ENCODE measurements at places on chromosomes 5 and 9.
A peak's percentile ranks its signal among the peaks of the same experiment; 100 is the strongest.

GRCh38 chr9:36357639-36358038, 42.4 kb downstream of the RNF38 start:
- no peak for DNase-seq

- no peak for DNase-seq
Measured at GRCh38 chr9:125343518-125344275, 82.1 kb downstream of the GAPVD1 start.

GRCh38 chr9:36878986-36879982, 154.8 kb downstream of the PAX5 start:
- no peak for DNase-seq

DNA sequence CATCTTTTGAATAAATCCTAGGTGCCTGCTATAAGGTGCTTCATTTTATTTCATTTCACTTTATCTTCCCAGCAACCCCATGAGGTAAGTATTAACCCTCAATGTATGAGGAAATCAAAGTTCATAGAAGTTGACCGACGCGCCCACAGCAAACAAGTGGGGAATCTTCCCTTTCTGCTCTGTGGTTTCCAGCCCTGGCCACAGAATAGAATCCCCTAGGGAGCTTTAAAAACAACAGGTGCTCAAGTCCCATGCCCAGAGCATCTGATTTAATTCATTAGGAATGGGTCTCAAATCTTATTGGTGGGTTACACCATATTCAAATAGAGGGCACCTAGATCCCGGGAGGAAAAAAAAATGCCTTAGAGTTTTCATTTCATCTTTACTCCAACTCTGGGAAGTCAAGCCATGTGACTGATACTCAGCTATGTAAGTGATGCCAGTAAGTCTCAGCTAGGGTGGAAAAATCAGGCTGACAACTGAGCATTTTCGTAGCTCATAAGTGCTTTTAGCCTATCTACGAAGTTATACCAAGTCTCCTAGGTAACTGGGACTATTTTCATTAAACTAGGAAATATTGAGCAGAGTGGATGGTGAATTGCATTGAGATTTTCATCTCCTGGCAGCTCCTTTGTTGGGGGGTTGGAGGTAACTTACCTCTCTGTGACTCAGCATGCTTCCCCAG, 353.4 kb upstream of the SLC30A5 start:
- DNase-seq = no peak

GRCh38 chr5:6759401-6759800, 46.2 kb downstream of the TENT4A start:
- DNase-seq = no peak

DNA sequence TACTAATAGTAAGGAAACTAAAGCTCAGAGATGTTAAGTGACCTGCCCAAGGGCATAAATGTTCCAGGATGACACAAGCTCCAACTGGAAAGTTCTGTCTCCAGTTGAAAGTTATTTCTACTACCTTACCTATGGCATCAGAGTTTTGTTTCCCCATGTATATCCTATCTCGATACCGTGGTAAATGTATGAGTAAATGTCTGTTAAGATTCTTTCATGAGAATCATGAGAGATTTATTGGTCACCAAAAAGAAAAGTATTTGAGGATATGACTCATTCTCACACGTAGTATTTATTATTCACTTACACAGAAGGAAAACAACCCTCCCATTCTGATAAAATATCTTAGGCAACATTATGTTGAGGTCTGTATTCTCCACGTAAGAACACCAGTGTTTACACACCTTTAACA, 11.1 kb upstream of the SHOC1 start:
- DNase-seq = no peak

DNA sequence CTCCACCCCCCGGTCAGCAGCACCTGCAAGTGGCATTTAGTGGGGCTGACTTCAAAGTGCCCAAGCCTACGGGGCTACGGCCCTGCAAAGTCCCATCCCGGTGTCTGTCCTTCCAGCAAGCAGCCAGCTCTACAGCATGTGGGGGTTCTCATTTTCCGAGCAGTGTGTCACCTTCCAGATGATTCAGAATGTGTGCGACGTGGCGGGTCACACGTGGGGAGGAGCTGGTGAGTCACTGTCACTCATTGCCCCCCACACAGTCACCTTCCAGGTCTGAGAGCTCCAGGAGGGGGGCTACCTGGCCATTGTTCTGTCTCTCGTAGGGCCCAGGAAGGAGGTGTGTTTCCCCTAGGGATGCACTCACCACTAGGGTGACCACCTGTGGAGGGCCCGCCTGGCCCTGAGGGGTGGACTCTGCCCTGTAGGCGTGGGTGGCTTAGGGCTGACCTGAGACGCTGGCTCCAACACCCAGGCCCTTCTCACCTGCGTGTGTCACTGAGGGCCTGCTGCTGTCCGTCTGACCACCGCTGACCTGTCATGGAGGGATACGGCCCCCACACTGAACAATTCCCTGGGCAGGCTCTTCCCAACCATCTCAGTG, 70.2 kb downstream of the SEMA4D start:
- DNase-seq = no peak

DNA sequence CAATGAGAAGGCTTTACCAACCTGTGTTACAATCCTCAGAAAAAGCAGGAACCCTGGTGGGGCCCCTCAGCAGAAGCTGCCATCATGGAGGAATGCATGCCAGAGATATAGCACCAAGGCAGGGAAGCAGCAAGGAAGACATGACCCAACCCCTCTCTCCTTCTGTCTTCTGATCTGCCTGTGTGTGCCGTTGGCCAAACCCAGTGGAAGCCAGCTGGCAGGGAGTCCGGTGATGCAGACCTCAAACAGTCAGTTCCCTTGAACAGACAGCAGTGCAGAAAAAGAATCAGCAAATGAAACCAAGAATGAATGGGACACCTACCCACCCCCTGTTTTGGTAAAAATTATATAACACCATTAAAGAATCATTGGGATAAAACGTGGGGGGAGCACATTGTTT, 234.2 kb downstream of the ZNF608 start:
- no peak for DNase-seq

- peak; percentile 92 for DNase-seq
Measured at GRCh38 chr9:131289301-131290035, at the start of gene PLPP7. Gene PLPP7, plus strand, starts transcription at chr9:131289723. Its CDS starts 275 bp downstream, at chr9:131289998.

- no peak for DNase-seq
Measured at GRCh38 chr9:10127867-10128266, 484.9 kb downstream of the PTPRD start.

DNA sequence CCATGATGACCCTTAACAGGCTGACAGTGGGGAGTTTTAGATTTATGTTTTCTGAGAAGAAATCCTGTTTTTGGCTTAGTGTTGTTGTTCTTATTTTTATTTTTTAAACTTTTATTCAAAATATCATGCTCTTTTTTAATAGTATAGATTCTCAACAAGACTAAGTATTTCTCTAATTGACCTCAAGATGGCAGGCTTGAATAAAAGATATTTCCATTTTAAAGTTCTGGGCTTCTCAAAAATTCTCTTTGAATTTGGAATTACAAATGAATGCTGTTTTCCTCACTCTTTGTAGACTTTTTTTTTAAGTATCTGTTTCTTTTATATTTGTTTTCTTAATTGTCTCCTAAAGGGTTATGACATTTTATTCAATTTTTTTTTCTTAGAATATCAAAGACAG, 50.0 kb upstream of the SH3GL2 start:
- DNase-seq = peak; percentile 9

DNA sequence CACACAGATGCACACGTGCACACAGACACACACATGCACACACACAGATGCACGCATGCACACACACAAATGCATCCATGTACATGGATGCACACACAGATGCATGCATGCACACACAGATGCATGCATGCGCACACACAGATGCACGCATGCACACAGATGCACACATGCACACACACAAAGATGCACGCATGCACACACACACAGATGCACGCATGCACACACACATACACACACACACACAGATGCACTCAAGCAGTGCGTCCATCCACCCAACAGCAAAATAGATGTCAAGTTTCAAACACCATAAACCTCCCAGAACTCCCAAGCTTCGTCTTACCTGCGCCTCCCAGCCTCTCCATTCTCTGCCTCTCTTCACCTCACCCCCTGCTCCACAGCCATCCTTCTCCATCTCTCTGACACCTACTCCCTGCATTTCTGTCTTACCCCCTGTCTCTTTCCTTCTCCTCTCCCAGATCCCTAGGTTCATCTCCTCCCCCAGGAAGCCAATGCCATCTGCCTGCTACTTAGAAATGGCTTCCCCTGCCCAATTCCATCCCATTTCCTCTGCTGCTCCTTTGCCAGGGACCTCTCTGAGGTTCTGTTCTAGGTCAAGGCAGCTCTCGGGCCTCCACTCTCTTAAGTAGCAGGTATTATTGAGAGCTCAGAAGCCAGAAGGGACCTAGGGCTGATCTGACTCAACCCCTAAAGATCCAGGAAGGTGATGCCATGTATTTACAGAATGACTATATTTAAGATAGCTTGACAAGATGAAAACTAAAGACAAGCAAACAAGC, 297.2 kb downstream of the MED10 start:
- DNase-seq = no peak
